ENCODE measurements at places on chromosomes 6 and 20. TPM values are rescaled to one million over a fixed set of nuclear protein-coding genes. Genes with fewer than 3 reads are reported as not detected.

GRCh38 chr6:62371453-62372210 lies 85.6 kb upstream of the KHDRBS2 start:
- no peak for DNase-seq

SAMD10 gene
- total RNA-seq, result 4.3 TPM

DNA sequence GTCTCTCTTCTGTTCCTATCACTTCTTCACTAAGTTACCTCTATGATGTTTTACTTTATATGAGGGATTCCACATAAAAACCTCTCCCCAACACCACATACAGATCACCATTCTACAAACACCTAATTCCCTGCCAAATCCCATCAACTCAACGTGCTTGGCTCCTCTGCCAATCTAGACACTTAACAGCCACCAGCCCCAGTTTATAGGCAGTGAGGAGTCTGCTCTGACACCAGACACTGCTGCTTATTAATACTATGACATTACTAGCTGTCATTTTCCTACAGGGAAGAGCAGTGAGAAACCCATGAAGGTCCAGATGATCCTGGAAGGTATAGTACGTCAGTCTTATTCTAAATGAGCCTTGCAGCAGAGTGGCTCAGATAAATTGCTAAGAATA lies 104.3 kb downstream of the CHD6 start:
- no peak for DNase-seq

GRIK2 gene
- 2.5 TPM for total RNA-seq

POU5F1 gene
- 6.3 TPM for total RNA-seq

DNA sequence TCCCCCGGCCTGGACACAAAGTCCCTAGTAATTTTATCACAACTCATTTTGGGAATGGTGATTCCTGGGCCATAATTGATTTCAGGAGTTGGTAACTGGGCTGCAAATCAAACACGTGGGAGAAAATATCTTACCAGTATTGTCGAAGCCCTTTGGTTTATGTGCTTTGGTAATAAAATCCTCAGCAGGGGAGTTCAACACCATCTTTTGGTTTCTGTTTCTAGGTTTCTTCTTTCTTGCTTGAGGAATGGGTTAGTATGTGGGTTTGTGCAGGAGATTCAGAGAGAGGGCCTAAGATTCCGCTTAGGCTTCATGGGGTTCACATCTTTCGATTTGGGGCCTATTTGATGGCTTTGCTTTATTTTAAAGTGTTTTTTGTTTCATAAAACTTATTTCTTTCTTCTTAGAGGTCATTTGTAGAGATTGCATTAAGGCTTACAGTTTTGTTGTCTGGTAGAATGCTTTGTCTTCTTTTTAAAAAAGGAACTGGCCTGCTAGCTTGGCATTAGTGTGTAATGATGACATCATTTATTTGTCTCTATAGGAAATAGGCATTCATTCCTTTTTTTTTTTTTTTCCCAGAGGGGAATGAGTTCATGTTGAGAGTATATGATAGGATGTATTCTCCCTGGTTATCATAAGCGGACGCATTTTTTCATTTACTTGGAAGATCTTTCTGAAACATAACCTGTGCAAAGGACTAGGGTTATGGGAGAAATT lies 45.8 kb downstream of the CYP24A1 start:
- DNase-seq, result no peak

BTN1A1 gene
- not detected for total RNA-seq

- DNase-seq, result no peak
Measured at GRCh38 chr20:57397693-57398108, 6.5 kb downstream of the RBM38 start.

DNA sequence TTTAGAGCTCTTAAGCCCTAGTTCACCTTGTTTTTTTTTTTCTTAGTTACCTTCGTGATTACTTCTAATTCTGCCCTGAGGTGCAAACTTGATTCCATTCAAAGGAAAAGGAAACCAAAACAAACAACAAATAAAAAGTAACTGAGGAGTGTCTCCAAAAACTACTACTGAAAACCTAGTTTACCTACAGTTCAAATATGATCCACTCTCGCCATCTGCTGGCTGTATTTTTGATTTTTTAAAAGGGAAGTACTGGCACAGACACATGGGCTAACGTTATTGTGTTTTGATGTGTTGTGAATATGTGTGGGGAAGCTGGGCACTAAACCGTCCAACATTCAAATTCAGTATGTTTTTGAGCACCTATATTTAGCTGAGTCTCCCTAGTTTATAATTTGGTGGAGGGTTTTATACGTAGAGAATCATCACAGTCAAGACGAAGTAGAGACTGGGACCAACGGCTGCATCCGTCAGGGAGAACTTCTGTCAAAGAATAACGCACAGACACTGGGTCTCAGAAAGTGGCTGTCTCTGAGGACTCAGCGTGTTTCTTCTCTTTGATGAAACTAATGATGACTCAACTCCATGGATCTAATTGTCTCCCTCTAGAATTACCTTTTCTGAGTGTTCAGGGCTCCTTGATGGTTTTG lies 373.5 kb upstream of the BTBD3 start:
- peak; percentile 40 for DNase-seq

DNA sequence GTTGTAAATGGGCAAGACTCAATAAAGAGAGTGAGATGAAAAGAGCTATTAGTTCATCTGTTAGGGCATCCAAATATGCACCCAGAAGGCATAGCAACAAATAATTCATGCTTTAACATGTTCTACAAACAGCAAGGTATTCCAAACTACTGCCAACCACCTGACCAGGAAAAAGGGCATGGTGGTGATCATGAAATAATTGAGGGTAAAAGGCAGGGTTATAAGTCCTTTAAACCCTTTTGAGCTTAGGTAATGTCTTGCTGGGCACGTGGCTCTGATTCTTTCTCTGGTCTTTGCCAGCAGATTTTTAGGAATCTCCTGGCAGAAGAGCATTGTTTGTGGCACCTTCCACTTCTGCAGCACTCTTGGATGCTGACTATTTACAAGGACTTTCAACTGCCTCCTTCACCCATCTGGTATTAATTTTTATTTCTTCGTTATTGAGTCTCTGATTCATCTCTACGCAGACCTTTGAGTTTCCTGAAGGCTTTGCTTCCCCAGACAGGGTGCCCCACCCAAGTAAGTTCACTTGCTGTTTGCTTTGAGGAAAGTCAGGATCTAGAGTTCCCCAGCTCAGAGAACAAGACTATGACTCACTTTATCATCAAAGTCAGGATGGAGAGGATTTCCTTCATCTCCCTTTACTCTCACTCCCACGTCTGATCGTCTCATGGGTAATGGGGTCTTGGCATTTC lies 83.4 kb upstream of the NEDD9 start:
- peak; percentile 96 for DNase-seq

ARFGEF2 gene
- total RNA-seq, result 23.8 TPM

GRCh38 chr20:14896569-14896968 lies 559.2 kb upstream of the FLRT3 start:
- no peak for DNase-seq

GRCh38 chr6:154536255-154536654 lies 25.8 kb upstream of the CNKSR3 start:
- no peak for DNase-seq

KIF25 gene
- not detected for total RNA-seq

- DNase-seq, result no peak
Measured at GRCh38 chr6:115404446-115404845, 656.2 kb downstream of the FRK start.

- DNase-seq, result no peak
Measured at GRCh38 chr6:30511169-30511546, 21.8 kb downstream of the HLA-E start.

SPINT3 gene
- not detected for total RNA-seq

DNA sequence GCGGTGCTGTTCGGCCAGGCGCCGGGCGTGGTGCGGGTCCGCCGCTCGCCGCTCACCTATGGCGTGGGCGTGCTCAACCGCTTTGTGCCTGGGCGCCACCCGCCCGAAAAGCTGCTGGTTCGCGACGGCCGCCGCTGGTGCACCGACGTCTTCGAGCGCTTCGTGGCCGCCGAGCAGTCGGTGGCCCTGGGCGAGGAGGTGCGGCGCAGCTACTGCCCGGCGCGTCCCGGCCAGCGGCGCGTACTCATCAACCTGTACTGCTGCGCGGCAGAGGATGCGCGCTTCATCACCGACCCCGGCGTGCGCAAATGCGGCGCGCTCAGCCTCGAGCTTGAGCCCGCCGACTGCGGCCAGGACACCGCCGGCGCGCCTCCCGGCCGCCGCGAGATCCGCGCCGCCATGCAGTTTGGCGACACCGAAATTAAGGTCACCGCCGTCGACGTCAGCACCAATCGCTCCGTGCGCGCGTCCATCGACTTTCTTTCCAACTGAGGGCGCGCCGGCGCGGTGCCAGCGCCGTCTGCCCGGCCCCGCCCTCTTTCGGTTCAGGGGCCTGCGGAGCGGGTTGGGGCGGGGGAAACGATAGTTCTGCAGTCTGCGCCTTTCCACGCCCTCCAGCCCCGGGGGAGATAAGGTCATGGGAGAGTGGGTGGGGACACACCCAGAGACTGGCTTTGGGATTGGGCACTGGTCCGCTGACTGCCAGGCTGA lies 15.7 kb downstream of the ADISSP start:
- peak; percentile 18 for DNase-seq

GRCh38 chr6:140073456-140073855 lies 699.0 kb upstream of the CITED2 start:
- DNase-seq, result no peak

GRCh38 chr6:151001387-151002056 lies 136.0 kb downstream of the MTHFD1L start:
- DNase-seq, result no peak

GRCh38 chr6:43683708-43684455 lies 3.7 kb downstream of the MRPS18A start:
- DNase-seq, result no peak

- DNase-seq, result no peak
Measured at GRCh38 chr6:102022803-102023202, 629.3 kb downstream of the GRIK2 start.

DNA sequence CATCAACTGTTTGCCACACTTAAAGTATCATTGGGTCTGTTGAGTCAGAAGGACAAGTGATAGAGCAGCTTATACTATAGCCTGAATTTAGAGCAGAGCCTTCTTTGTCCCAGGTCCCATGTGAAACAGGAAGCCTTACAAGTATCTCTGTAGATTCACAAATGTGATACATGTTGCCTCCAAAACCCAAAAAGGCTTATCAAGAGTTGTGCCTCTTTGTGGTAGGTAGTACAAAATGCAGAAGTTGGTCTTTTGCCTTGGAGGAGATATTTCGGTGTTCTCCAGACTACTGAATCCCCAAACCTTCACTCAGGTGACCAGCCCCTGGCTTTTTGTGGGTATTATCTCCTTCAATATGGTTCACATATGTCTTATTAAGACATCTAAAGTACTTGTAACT lies 172.8 kb upstream of the PROKR2 start:
- DNase-seq, result no peak

DNA sequence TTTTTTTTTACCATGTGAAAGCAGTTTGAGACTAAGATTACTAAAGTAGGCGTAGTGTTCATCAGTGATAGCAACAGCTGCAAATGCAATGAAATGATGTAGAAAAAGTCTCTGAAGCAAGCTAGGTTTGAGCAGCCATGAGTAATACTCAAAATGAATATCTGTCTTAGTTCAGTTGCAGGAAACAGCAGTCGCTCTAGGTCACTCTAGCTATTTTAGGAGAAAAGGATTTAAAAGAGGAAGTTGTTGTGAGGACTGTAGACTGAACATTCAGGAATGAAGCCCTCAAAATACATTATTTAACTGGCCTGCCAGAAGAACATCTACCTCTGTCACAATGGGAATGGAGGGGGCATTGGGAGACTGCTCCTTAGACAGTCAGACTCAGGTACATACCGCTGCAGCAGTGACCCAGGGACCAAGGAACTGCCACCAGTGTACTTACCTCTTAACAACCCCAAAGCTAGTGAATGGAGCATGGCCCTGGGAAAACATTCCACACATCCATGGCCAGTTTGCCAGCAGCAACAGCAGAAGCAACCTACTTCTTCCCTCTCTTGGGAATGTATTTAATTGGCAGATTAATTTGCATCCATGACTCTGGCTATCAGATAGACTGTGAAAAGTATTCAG lies 243.0 kb upstream of the KHDRBS2 start:
- DNase-seq, result no peak

DNA sequence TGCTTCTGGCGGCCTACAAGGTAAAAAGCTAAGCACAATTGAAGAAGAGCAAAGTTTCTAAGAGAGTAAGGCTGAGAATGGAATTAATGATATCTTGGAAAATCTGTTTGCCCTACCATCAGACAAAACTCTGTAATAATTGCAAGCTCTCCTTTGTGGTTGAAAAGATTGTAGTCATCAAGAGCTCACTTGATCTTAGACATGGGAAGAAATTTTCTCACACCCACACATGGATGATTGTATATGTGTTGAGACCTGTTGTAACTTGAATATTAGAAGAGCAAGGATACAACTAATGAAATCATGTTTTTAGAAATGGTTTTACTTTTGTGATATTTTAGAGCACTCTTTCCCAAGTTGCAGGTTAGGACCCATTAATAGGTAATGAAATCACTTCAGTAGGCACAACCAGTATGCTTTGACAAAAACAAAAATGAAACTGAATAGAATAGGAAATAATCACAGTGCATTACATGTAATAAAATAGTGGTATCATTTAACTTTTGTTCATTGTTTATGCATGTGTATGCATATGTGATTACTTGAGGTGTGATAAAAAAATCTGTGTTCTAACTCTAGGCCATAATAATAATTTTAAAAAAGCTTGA lies 14.0 kb downstream of the DCBLD1 start:
- DNase-seq, result peak; percentile 95

MYB gene
- total RNA-seq, result not detected

DNA sequence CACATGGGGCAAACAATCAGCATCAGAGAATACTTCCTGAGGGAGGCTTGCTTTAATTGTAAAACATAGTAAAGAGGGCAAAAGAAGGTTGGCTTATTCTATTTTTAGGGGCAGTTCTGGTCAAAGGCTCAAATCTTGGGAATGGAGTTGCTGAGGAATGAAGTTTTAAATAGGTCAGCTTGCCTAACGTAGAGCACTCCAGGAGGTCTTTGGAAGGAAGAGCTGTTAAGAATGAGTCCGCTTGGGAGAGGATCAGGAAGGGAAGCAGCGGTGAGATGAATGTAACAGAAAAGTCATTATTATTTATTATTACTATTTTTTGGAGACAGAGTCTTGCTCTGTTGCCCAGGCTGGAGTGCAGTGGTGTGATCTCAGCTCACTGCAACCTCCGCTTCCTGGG lies 108.7 kb downstream of the ZFAND3 start:
- DNase-seq, result no peak

- no peak for DNase-seq
Measured at GRCh38 chr20:22700367-22700766, 116.0 kb upstream of the FOXA2 start.

DNA sequence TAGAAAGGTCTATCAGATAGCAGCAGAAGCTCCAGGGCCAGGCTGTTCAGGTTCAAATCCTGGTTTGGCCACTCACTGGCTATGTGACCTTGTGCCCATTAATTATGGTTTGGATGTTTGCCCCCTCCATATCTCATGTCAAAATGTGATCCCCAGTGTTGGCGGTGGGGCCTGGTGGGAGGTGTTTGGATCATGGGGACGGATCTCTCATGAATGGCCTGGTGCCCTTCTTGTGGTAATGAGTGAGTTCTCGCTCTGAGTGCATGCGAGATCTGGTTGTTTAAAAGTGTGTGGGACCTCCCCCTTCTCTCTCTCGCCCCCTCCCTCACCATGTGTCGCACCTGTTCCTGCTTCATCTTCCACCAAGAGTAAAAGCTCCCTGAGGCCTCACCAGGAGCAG lies 240.9 kb downstream of the LRFN2 start:
- no peak for DNase-seq

GRCh38 chr6:5827056-5827904 lies 179.4 kb downstream of the NRN1 start:
- DNase-seq, result no peak

GRCh38 chr6:18147616-18148015 lies 7.3 kb downstream of the TPMT start:
- no peak for DNase-seq

All from astrocyte (in vitro differentiated cells and primary cell).